ENCODE measurements at places on chromosomes 11 and 22.
A peak's percentile ranks its signal among the peaks of the same experiment; 100 is the strongest.

DNA sequence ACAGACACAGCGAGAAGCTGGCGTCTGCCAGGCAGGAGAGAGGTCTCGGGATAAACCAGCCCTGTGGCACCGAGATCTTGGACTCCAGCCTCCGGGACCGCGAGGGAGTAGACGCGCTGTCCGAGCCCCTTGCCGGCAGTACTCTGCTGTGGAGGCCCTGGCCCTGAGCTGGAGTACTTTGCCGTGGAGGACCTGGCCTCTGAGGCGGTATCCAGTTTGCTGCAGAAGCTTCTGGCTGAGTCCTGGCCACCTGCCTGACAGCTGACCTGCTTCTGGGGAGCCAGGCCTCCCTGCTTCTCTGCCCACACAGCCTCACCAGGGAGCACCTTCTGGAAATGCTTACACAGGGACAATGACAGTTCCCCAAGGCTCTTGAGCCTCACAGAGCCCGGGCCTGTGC lies 31.6 kb upstream of the CARS1 start:
- no peak for DNase-seq

- peak; percentile 90 for DNase-seq
These were observed 31.0 kb upstream of the HMOX1 start for GRCh38 chr22:35349704-35350538.

GRCh38 chr11:57116654-57117053 lies 65.1 kb upstream of the LRRC55 start:
- peak; percentile 49 for DNase-seq

- DNase-seq, result peak; percentile 68
These were observed 2.2 kb upstream of the KMT2A start for GRCh38 chr11:118434123-118434552.

- DNase-seq, result no peak
These were observed 13.4 kb downstream of the LGR4 start for GRCh38 chr11:27459191-27459590.
